ENCODE measurements at places on chromosomes 13 and 19.

DNA sequence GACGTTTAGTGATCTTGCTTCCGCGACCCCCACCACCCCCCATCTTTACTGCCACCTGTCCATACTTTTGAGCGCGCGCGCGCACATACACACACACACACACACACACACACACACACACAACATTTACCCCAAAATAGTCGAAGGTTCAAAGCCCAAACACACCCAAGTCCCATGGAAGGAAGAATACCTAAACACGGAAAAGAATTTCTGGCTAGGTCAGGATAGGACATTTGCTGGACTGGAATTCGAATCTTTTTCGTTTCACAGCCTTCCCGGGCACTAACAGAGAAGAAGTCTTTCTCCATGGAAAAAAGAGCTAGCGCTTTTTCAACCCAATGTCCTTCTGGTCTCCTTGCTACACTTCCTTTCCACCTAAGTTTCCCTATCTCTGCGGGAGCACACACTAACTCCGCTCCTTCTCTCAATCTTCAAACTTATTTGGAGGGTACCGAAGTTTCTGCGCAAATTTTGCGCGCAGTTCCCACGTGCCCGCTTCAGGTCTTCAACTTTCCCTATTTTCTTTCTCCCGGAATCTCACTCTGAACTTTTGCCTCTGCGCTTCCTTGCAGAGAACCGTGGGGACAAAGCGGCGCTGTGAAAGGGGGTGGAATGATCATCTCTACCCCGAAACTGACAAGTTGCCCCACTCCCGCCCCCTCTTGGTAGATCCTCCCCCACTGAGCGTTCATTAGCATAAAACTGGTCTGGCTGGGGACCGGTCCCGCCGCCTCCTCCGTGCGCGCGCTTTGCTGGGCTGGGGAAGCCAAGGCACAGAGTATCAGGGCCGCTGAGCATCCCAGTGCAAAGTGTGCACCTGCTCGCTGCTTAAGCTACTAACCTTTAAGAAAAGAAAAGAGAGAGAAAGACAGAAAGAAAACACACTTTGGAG, 2.7 kb downstream of the DACH1 start:
- DNase-seq, result no peak

DNA sequence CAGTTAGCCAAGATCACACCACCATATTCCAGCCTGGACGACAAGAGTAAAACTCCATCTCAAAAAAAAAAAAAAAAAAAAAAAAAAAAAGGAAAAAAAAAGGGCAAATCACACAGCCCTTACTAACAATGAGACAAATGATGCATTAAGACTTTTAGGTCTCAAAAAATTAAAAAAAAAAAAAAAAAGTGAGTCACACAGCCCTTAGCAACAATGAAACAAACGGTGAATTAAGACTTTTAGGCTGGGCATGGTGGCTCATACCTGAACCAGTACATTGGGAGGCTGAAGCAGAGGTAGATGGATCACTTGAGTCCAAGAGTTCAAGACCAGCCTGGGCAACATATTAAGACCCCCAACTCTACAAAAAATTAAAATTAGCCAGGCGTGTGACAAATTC, 32.4 kb upstream of the EIF3G start:
- DNase-seq, result no peak

DNA sequence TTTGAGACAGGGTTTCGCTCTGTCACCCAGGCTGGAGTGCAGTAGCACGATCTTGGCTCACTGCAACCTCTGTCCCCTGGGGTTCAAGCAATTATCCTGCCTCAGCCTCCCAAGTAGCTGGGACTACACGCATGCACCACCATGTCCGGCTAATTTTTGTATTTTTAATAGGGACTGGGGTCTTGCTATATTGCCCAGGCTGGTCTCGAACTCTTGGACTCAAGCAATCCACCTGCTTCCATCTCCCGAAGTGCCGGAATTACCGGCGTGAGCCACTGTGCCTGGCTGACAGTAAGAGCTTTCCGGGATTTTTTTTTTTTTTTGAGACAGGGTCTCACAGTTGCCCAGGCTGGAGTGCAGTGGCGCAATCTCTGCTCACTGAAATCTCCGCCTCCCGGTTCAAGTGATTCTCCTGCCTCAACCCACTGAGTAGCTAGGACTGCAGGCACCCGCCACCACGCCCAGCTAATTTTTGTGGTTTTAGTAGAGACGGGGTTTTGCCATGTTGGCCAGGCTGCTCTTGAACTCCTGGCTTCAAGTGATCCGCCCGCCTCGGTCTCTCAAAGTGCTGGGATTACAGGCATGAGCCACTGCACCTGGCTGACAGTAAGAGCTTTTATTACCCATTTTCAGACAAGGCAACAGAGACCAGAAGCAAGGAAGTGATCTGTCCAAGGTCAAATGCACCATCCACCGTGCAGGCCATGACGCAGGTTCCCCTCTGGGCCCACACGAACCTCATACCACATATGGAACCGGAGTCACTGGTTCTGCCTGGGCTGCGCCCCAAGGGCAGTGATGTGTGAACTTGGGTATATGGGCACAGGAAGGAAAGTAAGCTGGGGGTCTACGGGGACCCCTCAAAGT, 21.0 kb downstream of the RFX1 start:
- no peak for DNase-seq

DNA sequence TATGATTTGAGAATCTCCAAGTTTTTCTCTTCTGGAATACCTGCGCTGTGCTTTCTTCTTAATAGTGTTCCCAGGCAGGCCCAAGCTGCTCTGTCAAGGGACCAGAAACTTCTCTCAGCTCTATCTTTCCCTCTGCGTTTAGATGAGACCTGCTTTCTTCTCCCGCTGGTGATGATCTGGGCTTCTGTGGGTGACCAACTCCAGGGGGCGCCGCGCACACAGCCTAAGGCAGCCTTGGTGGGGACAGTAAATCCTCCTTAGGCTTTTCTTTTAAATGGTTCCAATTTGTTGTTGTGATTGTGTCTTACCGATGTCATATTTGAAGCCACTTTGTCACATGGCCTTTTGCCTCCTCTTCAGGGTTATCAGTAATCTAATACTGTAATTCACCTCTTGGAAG, 439.4 kb upstream of the KLF12 start:
- DNase-seq, result no peak

GRCh38 chr13:97948041-97948440, 5.4 kb upstream of the IPO5 start:
- DNase-seq, result no peak

DNA sequence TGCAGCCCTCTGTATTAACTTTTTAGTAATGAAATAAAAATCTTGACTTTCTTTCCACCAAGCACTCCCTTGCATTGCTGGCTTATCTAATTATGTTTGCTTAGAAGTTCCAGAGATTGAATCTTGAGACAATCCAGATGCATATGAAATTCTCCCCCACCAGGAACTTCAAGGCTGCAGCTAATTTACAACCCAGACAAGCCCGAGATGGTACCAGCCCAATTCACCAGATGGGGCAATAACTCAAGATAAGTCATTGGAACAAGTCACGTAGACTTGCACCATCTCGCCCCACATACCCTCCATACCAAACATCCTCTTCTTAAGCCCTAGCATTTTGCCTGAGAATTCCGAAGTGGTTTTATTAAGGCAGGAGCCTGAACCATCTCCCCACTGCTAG, 29.0 kb downstream of the UTP14C start:
- no peak for DNase-seq

- DNase-seq, result no peak
Measured at GRCh38 chr19:2043251-2043641, 7.8 kb downstream of the MKNK2 start.

GRCh38 chr19:2394442-2395292, 32.7 kb downstream of the TIMM13 start:
- no peak for DNase-seq

DNA sequence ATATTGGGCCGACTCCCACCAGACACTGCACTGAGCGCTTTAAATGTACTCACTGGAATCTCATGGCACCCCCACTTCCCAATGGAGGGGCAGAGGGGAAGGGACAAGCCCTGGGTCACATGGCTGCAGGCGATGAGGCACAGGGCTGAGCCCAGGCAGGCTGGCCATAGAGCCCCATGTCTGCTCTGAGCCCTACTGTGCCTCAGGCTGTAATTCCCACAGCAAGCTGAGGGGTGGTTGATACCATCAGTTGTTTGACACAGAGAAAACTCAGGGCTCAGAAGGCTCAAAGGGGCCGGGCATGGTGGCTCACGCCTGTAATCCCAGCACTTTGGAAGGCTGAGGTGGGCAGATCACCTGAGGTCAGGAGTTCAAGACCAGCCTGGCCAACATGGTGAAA, 25.1 kb downstream of the RFX1 start:
- DNase-seq, result no peak

- DNase-seq, result no peak
Measured at GRCh38 chr19:801030-801860, 4.0 kb downstream of the PTBP1 start.

DNA sequence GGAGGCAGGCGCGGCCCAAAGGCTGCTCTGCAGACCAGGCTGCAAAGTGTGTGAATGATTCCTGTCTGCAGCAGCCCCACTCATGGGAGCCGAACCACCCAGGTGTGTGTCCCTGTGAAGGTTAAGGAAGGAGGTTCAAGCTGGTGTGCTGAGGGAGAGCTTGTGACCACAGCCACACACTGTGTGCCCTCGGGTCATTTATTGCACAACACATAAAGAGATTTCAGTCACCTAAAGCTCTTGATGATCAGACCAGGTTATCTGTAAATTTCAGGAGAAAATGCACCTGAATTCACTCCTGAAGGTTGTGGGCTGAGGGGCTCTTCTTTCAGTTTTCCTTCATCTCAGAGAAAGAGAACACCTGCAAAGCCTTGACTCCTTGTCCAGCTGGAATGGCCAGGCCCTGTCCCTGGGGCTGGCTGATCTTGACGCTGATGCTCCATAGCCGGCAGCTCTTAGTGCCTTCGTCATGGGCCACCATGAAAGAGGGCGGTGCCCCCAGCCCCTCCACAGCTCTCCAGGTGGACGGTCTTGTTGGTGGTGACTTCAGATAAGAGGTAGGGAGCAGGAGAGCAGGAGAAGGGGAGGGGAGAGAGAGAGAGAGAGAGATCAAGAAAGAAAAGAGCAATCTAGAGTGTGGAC, 110.8 kb upstream of the C1QTNF9B start:
- no peak for DNase-seq

- no peak for DNase-seq
Measured at GRCh38 chr13:78649997-78650716, 8.8 kb downstream of the OBI1 start.

DNA sequence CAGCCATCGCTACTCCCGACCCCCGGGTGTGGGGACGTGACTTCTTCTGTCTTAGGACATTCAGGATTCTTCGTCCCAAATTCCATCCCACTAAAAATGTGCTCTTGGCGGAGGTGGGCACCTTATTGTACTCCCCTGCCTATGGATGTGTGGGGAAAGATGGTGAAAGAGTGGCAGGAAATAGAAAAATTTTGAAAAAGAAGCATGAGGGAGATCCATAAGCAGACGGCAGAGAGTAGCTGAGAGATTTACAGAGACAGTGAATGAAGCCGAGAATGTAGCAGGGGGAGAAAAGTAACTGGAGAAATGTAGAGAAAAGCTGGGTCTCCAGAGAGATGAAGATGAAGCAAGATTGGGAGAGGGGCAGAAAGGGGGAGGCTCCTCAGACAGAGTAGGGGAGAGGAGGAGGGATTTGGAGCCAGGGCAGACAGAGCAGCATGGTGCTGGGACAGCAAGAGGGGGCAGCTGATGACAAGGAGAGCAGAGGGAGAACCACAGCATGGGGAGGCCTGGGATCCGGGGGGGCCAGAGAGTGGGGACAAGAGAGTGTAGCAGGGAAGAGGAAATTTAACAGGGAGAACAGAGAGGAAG, 843 bp downstream of the ZNF610 start:
- DNase-seq, result no peak

GRCh38 chr13:33184112-33184490, 101.5 kb downstream of the STARD13 start:
- no peak for DNase-seq

DNA sequence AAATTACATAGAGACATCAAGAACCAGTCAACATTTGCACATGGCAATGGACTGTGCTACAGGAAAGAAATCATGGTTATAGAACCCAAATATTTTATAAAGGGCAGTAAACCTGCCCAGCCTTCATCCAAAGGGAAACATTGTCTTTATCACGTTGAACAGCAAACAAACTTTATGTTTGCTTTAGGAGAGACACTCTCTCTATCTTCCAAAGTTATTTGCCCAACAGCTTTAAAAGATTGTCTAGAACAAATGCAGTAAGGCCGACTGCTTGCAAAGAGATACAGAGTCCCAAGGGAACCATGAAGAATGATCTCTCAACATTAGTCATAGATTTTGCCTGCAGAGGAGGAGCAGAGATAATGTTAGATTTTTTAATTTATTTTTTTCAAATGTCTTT, 1323.5 kb upstream of the SLC10A2 start:
- DNase-seq, result no peak

DNA sequence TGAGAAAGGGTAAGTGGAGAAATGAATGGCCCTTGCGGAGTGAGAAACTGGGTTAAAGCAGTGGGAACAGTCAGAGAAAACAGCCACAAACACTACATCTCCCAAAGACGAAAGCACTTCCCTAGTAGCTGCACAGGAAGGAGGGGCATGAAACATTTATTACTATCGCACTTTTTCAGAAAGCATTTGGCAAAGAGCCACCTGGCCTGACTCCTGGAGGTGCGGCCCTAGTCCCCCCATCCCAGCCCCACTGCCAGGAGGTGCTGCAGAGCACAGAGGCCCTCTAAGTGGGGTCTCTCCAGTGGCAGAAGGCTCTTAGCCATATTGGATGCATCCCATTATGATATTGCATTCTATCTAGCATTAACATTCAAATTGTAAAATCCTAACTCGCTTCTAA, 55.8 kb downstream of the MTMR6 start:
- DNase-seq, result no peak

- no peak for DNase-seq
Measured at GRCh38 chr13:95642028-95642621, 2.4 kb downstream of the DZIP1 start.

DNA sequence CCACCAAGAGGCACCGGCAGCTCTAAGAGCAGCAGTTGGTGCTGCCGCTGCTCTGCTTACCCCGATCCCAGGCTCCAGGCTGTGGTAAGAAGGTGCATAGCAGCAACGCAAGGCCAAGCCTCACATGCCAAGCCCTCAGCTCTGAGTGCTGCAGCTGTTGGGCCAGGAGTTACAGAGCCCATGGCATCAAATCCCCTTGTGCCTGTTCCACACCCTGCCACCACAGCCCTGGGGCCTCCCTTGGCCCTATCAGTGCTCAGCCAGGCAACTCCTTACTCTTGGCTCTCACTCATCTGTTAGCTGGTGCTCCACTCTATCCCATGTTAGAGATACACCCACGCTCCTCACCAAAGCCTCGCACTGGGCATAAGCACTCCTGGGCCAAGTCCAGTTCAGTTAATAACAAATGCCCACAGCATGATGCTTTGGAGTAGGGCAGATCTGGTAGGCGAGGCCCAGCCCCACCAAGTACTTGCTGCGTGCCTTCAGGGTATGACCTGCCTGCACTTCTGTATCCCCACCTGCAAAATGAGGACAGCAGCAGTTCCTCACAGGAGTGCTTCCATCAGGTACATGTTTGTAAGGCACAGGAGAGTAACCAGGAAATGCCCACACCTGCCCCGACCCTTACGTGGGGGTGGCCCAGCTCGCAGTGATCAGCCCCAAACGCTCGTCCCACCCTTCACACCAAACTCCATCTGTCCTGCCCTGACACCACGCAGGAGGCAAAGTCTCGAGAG, 16.2 kb downstream of the AKAP8L start:
- no peak for DNase-seq
